ENCODE measurements at places on chromosomes 16 and 17.

DNA sequence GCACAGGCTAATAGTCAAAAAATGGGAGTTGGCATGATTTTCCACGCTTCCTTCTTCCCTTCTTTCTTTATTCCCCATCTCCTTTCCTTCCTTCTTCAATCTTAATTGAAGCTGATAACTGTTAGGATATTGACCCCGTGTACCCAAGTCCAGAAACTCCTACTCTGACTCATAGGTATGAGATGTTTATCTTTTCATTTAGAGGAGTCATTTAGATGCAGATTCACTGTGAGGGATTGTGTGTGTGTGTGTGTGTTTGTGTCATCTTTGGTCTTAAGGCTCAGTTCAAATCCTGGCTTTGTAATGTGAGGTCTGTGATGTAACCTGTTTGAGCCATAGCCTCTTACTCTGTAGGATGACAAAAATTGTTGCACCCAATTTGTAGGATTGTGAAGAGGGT, 332.0 kb upstream of the MAF start:
- no peak for DNase-seq

DNA sequence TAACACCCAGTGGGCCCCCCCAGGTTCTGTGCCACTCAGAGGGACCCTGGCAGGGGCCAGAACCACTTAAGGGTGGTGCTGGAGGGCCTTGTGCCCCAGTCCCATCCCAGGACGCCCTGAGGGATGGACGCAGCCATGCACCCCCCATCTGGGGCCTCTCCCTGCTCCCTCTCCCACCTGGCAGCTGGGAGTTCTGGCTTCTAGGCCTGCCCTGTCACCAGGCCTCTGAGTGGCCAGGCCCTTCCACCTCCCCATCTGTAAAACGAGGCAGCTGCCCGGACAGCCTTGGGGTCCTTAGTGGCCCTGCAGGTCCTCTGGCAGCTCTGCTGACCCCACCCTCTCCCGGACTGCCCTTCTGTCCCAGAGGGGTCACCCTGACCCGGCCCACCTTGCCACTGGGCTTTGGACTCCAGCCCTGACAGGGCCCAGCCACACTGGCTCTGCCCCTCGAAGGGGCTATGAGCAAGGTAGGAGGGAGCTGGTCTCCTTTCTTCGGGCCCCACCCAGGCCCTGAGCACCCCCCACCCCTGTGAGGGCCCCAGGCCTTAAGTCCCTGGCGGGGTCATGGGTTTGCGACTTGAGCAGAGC, 12.3 kb downstream of the PAM16 start:
- no peak for DNase-seq

DNA sequence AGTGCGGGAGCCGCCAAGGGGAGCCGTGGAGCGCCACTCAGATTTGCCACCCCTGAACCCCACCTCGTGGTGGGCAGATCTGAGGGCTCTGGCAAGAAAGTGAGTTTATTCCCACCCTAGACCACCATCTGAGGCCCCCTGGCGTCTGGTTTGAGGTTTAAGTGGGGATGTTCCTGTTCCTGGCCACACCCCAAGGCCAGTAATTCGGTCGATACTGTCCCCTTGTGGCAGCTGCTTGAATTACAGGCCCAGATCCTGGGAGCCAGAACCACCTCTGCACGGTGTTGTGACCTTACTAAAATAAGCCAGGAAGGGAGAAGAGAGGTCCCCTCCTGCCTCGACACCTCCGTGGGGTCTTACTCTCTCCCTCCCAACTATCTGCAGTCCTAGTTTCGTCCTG, 3.3 kb upstream of the LAT start:
- DNase-seq = no peak

- DNase-seq = peak; percentile 80
These were observed 818 bp upstream of the CBX8 start for GRCh38 chr17:79797492-79798298.

- DNase-seq = no peak
These were observed 19.5 kb downstream of the CBX4 start for GRCh38 chr17:79819534-79820276.

- DNase-seq = no peak
These were observed 1.1 kb downstream of the MAPK3 start for GRCh38 chr16:30121741-30122571.

DNA sequence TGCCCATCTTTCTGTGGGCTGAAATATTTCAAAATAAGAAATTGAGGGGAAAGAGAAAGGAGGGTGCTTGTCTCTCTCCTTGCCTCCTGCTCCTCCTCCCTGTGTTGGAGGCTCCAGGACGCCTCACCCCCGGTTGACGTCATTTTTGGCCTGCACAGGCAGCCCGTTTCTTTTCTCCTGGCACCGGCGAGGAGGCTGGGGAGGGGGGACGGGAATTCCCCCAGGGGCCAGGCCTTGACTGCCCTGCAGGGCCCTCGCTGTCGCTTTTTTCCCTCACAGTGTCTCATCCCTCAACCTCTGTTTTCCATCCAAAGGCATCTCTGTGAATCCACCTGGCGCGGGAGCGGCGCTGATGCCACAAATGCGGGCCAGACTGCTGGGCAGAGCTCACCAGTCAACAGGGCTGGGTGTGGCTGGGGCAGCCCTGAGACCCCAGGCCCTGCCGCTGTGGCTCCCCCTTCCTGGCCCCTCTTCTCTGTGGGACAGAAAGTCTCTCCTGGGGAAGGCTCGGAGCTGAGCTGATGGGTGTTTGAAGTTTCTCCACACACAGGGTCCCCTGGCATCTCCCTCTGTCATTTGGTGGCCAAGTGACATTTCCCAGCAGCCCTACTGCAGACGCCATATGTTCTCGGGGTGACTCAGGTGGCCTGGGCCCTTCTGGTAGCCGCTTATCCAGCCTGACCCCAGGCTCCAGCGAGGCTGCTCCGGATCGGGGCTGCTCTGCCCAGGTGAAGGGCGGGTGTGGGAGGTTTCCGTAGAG, 16.0 kb downstream of the CENPX start:
- DNase-seq = no peak

DNA sequence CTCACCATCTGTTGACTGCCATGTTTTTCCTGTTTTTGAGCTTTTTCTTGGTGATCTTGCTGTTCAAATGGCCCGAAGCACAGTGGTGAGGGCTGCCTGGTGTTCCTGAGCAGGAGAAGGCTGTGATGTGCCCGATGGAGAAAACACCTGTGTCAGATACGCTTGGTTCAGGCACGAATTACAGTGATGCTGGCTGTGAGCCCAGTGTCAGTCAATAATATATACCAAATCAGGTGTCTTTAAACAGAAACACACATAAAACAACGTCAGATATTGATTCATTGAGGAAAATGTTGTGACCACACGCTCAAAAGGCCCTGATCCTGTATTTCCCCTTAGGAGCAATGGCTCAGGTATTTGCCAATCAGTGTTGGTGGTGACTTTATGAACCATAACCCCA, 111.7 kb downstream of the SDR42E1 start:
- DNase-seq = no peak

- DNase-seq = no peak
These were observed 11.6 kb downstream of the RCVRN start for GRCh38 chr17:9893411-9894012.

- DNase-seq = no peak
These were observed 49.2 kb upstream of the WSCD1 start for GRCh38 chr17:6021011-6021400.

GRCh38 chr17:983921-984320, 4.3 kb upstream of the NXN start:
- DNase-seq = no peak

DNA sequence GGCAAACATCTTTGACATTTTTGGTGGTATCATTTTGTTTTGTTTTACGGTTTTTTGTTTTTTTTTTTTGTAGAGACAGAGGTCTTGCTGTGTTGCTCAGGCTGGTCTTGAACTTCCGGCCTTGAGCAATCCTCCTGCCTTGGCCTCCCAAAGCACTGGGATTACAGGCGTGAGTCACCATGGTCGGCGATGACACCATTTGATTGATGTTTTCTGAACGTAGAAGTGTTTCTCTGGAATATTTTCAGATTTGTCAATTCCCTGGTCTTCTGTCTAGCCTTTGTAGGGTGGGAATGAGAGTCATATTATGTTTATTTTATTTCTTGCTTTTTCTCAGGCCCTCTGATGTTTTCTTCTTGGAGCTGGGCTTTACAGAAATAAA, 32.2 kb upstream of the BRD7 start:
- no peak for DNase-seq

GRCh38 chr17:62913991-62914570, 52.0 kb upstream of the TANC2 start:
- DNase-seq = no peak

- no peak for DNase-seq
These were observed 2.2 kb downstream of the ZNF276 start for GRCh38 chr16:89723279-89724250.

DNA sequence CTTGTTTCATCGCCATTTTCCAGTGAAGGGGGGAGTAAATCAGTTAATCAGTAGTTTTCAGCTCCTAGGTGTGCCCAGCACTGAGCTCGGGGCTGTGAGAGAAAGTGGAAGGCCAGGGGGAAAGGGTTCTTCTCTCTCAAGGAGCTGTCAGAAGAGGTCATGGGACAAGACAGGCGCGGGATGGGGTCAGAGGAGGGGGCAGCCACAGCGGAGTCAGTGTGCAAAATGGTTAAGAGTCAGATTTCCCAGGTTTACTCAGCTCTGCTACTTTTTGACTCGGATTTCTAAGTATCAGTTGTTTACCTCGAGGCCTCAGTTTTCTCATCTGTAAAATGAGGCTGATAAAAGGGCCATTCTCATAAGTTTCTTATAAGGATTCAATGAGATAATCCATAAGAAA, 4.3 kb upstream of the XYLT1 start:
- DNase-seq = no peak

- no peak for DNase-seq
These were observed 612.1 kb downstream of the MAF start for GRCh38 chr16:78988361-78988969.

- DNase-seq = no peak
These were observed 36.2 kb upstream of the CRHR1 start for GRCh38 chr17:45747911-45748310.

GRCh38 chr17:65489413-65490155, 71.9 kb downstream of the AXIN2 start:
- DNase-seq = no peak

- no peak for DNase-seq
These were observed 6.3 kb upstream of the RNF227 start for GRCh38 chr17:7922269-7922844.

DNA sequence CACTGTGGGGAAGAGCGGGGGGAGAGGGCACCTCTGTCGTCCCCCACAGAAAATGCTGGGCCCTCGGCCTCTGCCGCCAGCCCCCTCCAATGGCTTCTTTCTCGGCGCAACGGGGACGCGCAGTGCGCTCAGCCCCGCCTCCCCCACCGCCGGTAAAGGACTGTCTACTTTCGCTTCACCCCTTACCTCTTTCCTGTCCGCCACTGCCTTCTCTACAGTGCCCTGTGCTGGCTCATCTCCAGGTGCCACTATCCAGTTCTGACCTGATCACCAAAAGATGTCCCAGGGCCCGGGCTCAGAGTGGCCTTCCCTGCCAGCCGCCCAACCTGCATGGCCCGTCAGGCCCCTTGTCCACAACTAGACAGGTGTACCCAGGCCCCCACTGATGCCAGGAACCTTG, 7.3 kb downstream of the ENDOV start:
- DNase-seq = no peak

- DNase-seq = no peak
These were observed 2.9 kb downstream of the GLP2R start for GRCh38 chr17:9828296-9829295.

- DNase-seq = no peak
These were observed 119.4 kb downstream of the RBFOX1 start for GRCh38 chr16:7452090-7452489.

- no peak for DNase-seq
These were observed 21.2 kb upstream of the MSI2 start for GRCh38 chr17:57235124-57235523.

GRCh38 chr16:11976850-11977375, 379 bp downstream of the SNX29 start:
- no peak for DNase-seq
